Psoas muscle (tissue), 8 donors: ENCODE measurements at places on chromosomes 2 and 18. TPM values are rescaled to one million over a fixed set of nuclear protein-coding genes. Genes with fewer than 3 reads are reported as not detected.

- no peak for DNase-seq
Observed at GRCh38 chr2:134739879-134740301, 21.1 kb upstream of the TMEM163 start.

GRCh38 chr2:68857855-68858456, 13.2 kb downstream of the BMP10 start:
- DNase-seq, result no peak

- DNase-seq, result peak; percentile 87
Observed at GRCh38 chr2:127398239-127398590, 10.4 kb upstream of the MAP3K2 start.

DNA sequence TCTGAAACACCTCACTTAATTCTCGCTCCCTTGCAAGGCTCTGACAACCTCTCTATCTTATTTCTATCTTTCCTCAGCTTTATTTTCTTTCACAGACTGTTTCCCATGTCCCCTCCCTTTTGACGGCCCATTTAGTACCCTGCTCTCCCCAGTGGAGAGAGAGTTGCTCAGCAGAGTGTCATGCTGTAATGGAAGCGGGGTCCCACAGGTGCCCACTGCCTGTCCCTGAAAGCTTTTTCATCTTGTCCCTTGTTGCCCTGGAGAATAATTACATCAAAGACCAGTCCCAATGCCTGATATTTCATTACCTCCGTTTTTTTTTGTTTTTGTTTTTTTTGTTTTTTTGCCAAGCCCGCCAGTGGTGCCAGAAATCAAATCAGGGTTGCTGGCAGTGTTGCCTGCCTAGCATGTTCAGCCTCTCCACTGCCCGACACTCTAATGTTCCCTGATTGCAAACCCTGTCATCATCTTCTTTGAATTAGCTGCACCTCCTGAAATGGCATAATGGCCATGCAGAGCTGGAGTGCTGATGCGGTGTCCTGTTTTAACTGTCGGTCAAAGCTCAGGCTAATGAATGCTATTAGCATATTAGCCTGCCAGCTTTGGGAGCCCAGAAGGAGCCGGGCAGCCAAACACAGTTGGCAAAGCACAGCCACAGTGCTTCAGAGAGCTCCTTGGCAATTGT, 71.2 kb upstream of the CAVIN2 start:
- DNase-seq, result no peak

DNA sequence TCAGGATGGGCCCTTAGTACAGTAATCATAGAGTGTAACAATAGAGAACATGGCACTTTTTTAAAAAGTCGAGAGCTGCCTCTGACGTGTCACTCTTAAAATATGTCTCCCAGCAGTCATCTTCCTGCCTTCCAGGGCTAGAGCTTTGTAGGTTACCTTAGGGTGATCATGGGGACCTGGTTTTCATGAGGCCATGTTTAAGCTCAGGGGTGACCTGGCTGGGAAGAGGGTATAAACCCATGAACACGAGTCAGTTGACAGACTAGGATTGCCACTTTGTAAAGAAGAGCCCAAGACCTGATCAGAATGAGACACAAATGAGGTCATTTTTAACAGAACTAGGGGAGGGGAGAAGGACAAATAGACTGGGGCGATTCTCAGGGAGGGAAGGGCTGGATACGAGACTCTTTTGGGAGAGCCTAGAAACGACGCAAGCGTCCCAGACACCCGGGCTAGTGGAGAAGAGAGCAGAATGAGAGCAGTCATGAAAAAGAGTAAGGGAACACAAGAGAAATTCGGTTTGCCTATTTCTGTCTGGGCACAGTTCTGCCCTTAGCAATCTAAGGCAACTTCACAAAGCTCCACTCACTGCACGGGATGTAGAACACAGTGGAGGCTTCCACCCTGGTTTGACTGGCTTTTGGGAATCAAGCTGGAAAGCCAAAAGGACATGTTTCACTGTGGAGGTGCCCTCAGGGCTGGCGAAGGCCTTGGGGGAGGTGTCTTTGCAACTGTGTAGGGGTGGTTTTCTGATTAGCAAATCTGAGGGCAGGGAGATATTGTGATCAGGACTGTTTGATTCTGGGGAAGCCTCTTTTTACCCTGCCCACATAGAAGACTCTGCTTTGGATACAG, 1.8 kb upstream of the RAB31 start:
- no peak for DNase-seq

DNA sequence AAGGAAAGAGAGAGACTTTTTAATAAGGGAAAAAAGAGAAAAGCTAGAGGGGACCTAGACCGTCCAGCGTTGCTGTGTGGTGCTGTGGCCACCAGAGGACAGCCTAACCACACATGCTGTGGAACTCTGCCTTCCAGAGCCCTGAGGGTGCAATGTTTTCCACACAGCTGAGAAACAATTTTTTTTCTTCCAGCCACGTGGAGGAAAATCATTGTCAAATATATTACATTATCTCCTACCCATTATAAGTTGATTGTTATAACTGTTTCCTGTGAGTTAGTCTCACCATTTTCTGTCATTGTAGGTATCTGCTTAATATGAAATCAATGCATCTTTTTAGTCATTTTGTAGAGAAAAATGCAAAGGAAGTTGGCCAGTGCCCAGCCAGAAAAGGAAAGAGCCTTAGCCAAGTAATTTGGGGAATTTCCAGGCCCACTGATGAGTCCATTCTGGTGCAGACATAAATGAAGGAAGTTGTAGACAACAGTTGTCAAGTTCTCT, 5.9 kb upstream of the MRPL19 start:
- DNase-seq, result peak; percentile 61

GRCh38 chr18:44536046-44536445, 144.6 kb upstream of the SETBP1 start:
- DNase-seq, result no peak

DNA sequence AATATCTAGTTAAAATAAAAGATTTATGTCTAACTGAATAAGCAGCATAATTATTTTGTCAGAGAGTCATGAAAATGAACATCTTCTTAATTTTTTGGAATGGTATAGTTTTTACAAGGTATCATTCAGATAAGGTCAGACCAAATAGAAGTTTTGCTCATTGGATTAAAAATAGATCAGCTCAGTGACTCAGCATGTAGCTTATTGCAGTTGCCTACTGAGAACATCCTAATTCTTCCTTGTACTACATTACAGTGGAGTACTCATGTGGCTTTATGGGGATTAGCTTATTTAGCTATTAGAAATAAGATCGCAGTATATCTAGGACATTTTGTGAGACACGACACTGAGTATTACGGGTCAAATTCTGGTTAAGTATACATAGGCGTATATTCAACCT, 38.2 kb upstream of the PPM1B start:
- no peak for DNase-seq

DNA sequence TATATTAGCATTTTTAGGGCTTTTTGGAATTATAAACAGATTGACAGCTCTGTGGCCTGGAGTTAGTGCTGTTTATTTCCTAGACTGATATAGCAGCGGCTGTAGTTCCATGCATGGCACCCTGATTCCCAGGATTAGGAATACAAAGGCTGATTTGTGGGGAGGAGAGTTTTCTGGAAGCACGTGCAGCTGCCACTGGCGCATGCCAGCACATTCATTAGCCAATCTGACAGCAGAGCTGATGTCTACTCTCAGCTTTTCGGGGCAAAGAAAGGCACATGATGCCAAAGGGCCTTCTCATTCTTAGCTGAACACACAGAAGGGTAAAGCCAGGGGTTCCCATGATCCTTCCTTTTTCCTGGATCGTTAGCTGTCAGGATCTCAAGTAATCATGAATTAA, 45.7 kb upstream of the RAPH1 start:
- no peak for DNase-seq

DNA sequence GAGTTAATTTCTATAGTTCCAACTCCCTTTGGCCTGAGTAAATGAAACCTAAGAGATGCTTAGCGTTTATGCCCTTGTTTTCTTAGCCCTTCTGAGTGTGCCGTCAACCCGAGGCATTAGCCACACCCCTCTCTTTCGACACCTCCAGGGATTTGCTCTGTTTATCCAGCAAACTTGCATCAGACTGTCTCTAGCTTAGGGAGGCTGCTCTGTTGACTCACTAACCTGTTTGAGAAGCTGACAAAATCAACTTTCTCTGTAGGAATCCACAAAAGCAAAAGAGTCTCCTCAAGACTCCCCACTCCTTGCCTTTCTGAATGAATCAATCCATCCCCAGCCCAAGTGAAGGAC, 317.6 kb downstream of the TNS1 start:
- peak; percentile 63 for DNase-seq

The SEMA4F gene
- polyA plus RNA-seq, result 0.72 TPM

The CPO gene
- polyA plus RNA-seq, result 0.42 TPM

The STAT4 gene
- 0.24 TPM for polyA plus RNA-seq

The ALLC gene
- polyA plus RNA-seq, result not detected

The FAM110C gene
- polyA plus RNA-seq, result 0.03 TPM

The ABHD3 gene
- 3.8 TPM for polyA plus RNA-seq

The TUBA4B gene
- polyA plus RNA-seq, result not detected
